ENCODE measurements at places on chromosomes 5 and 9.

- no peak for DNase-seq
Observed at GRCh38 chr9:78406146-78406545, 109.2 kb downstream of the PSAT1 start.

DNA sequence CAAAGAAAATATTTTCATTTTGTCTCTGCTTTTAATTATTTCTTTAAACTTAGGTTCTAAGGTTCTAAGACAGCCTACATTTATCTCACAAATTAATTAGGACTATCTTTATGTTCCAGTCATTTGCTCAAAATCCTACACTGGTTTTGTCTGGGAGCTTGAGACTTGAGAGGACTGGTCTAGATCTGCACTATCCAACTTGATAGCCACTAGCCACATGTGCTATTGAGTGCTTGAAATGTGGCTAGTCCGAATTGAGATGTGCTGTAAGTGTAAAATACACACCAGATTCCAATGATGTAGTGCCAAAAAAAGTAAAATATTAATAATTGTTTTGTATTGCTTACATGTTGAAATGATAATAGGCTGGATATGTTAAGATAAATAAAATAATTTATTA, 7.2 kb downstream of the CDC37L1 start:
- DNase-seq: no peak

GRCh38 chr5:169723103-169723831, 86.2 kb downstream of the DOCK2 start:
- no peak for DNase-seq

GRCh38 chr5:73199671-73200070, 26.7 kb downstream of the TMEM174 start:
- no peak for DNase-seq

DNA sequence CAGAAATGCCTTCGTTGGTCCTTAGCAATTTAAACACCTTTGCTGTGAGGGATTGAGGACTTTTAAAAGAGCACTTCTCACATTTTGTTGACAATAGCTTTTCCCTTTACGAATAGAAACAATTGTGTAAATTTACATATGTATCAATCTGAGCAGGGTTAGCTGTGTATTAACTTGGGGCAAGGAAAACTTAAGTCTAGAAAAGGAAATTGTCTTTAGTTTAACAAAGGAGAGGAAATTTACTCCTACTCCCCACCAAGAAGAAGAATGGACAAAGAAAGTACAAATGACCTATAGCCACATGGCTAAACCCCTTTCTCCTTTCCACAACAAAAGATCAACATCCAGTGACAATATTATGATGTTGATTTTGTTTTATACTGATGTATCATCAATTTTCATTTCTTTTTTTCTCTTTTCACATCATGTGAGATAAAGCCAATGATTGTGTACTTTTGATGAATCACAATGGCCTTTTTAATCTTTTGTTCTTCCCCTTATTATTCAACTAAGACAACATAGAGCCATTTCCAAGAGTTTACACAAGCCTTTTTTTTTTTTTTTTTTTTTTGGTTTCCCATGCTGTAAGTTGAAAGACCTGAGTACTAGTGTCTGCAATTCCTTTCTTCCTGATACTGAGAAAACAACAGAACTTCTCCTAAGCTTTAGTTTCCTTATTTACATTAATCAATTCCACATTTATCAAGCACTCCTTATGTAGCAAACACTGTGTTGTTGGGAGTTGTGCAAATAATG, 19.0 kb downstream of the FOXB2 start:
- DNase-seq: no peak

- no peak for DNase-seq
Observed at GRCh38 chr5:36874465-36874864, 2.1 kb upstream of the NIPBL start.

GRCh38 chr9:35690614-35691333, 1.0 kb upstream of the TPM2 start:
- DNase-seq: peak; percentile 31

GRCh38 chr5:149195337-149195887, 54.1 kb downstream of the ABLIM3 start:
- DNase-seq: no peak

DNA sequence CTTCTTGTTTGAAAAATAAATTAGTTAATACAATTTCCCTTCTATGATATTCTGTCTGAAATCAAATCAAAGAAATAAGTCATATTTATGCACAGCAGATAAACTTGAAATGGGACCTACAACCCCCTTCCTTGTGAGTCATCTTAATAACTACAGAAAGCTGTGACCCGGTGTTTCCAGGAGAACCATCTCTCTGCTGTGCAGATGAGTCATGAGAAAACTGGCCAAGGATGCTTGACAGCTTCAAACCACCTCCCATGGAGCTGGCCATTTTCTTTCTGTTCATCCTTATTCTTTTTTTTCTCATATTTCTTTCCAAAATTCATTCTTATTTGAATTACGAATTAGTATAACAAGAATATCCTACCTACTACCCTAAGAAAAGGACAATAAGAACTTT, 43.4 kb upstream of the NR4A3 start:
- no peak for DNase-seq

DNA sequence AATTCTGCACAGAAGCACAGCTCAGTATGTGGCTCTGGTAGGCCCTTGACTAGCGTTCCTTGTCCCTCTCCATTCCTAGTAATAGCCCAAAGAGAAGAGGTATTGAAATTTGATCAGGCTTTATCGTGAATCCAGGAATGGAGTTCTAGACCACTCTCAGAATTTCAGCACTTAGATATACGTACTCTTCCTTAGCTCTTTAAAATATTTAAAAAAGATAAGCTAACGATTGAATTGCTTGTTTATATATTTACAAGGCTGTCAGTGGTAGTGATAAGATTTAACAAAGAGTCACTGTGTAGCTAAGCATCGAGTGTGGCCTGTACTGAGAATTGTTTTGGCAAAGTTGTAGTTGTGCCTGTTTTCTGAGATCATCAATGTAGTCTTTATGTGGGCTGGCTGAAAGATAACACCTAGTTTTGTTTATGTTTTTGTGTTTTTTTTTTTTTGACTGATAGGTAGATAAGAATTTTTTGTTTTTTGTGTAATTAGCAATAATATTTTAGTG, 2.5 kb downstream of the KIAA1958 start:
- DNase-seq: no peak

Measured in CD4-positive, alpha-beta T cell treated with Interleukin-6 at 100 ng/mL for 8 hours (primary cell).